A549 (cell line): ENCODE measurements at places on chromosomes 5 and 9.
A peak's percentile ranks its signal among the peaks of the same experiment; 100 is the strongest.

- DNase-seq, result no peak
Measured at GRCh38 chr9:15289603-15290002, 17.4 kb downstream of the TTC39B start.

- no peak for DNase-seq
Measured at GRCh38 chr5:79753877-79754645, 64.4 kb downstream of the CMYA5 start.

GRCh38 chr5:165057145-165057544 is 1551.7 kb downstream of the MAT2B start:
- DNase-seq, result no peak

DNA sequence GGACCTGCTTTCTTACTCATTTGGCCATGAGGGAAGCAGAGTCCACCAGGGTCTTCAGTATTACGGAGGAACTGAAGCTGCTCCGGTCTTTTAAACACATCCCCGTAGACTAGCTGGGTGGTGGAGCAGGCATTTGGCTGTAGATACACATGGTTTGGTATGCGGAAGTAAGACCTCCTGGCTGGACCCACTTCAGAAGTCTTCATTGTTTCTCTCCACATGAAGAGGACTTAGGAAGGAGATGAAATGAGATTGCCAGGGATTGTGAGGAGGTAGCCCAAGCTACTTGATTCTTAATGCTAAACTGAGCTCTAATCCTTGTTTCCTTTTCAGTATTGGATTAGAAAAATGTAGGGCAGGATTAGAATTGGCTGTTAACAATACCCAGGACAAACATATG is 32.9 kb downstream of the STXBP1 start:
- DNase-seq, result no peak

- DNase-seq, result no peak
Measured at GRCh38 chr9:93897075-93897970, 57.8 kb downstream of the BARX1 start.

- peak; percentile 37 for DNase-seq
Measured at GRCh38 chr5:83608122-83608521, 112.5 kb downstream of the HAPLN1 start.

DNA sequence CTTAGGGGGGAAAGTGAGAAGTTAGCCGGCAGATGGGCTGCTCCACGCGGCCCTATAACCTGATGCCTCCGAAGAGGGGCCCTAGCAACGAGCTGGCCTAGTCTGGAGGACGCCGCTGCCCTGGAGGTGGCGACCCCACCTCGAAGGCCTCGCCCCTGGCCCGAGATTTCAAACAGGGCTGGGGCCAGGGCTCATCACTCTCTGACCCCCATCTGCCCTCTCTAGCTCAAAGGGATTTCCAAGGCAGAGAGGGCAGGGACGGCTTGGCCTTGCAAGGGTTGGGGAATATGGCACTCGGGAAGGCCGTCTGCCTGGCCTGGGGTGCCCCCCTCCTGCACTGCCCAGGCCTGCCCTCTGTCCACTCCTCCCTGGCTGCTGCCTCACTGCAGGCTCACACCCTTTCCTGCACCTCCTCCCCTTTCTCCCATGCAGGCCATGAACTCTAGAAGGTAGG is 25.5 kb upstream of the TIFAB start:
- no peak for DNase-seq

GRCh38 chr9:71924576-71924975 is 13.1 kb downstream of the C9orf85 start:
- no peak for DNase-seq

DNA sequence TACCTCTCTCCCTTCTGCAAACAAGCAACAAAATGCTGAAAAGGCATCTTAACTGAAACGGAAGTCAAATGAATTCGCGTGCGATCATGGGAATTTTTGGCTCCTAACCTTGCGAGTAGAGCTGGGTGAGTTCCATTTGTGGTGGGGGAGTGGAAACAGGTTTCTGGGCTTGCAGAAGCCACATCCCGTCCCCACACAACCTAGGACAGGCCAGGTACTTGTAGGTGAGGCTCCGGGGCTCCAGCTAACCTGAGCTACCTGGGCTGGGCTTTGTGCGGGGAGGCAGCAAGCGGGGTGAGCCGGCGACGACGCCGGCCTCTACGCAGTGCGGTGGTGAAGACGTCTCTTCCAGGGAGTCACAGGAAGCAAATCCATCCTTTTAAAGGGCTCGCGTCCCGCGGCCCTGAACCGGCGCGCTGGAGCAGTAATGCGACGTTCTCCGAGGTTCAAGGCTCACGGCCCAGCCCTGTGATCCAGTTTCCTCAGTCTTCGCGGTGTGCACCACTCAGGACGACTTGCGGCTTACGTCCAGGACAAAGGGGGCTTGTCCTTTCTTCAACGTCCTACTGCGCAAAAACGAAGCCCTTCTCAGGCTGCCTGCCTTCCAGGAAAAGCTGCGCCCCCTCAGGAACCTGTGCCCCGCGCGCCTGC is 567 bp upstream of the SPIN1 start:
- DNase-seq, result peak; percentile 52

DNA sequence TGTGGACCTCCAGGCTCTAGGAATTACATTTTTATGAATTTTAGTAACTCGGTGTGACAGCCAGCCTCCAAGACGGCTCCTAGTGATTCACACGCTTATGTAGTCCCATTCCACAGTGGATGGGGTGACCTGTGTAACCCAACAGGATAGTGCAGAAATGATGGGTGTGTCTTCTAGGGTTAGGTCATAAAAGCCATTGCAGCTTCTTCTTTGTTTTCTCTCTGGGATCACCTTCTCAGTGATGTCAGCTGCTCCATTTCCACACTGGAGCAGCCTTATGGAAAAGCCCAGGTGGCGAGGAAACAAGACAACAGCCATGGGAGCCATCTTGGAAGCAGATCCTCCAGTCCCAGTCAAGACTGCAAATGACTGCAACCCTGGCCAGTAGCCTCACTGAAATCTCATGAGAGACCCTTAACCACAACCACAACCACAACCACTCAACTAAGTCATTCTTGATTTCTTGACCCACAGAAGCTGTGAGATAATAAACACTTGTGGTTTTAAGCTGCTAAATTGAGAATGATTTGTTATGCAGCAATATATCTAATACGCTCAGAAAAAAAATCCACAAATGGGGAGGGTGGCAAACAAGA is 5.1 kb upstream of the GNPDA1 start:
- DNase-seq, result no peak
